ENCODE measurements at places on chromosomes 16 and 17. TPM values are rescaled to one million over a fixed set of nuclear protein-coding genes. Genes with fewer than 3 reads are reported as not detected.

The COA3 gene
- total RNA-seq: 47.2 TPM

The NEUROD2 gene
- total RNA-seq: 1.4 TPM

The RPS15A gene
- 1,015 TPM for total RNA-seq

- no peak for DNase-seq
Observed at GRCh38 chr16:13426736-13427135, 493.2 kb upstream of the ERCC4 start.

DNA sequence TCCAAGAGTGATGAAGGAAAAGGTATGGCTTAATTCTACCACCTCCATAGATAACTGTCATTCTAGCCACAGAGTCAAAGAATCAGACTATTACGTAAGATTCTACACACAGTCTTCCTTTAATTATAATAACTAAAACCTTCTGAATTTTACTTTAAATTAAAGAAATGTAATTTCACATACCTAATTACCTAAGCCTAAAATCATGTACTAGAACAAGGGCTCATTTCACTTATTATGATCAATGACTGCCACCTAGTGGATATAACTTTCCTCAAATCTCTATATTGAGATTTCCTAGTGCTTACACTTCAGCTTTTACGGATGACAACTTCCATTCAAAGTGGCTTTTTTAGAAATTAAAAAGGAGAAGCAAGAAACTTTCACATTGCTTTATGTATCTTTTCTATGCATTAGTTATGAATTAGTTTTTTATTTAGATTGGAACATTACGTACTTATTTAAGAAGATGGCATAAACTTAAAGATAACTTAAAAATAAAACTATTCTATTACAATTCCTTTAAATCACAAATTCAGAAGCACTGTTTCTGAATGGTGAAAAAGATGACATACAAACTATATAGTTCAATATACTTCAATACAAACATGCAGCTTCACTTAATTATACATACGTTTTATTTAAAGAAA is 18.2 kb upstream of the ABCA10 start:
- DNase-seq: peak; percentile 50

DNA sequence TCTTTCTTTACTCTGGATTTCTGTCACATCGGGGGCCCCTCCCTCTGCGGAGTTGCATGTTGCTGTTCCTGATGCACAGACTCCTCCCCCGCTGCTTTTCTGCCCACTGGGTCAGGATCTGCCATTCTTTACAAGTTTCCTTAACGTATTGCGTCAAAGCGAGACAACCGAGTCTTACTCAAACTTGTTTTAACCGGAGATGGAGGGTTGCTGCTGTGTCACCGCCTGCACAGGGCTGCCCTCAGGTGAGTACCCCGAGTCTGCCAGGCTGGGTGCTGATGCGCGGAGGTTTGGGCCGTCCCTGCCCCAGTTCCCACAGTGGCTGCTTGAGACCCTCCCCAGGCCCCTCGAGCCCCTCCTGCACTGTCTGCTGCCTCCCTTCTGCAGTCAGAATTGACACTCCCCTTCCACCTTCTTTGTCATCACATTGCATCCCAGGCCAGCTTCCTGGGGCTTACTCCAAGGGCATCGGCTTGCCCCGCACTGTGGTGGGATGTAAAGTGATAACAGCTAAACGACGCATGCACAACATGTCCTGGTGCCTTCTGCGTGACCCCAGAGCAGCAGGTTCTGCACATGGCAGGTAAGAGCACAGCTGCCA is 19.3 kb downstream of the CARHSP1 start:
- no peak for DNase-seq

- DNase-seq: no peak
Observed at GRCh38 chr17:49783791-49784190, 4.7 kb upstream of the KAT7 start.

DNA sequence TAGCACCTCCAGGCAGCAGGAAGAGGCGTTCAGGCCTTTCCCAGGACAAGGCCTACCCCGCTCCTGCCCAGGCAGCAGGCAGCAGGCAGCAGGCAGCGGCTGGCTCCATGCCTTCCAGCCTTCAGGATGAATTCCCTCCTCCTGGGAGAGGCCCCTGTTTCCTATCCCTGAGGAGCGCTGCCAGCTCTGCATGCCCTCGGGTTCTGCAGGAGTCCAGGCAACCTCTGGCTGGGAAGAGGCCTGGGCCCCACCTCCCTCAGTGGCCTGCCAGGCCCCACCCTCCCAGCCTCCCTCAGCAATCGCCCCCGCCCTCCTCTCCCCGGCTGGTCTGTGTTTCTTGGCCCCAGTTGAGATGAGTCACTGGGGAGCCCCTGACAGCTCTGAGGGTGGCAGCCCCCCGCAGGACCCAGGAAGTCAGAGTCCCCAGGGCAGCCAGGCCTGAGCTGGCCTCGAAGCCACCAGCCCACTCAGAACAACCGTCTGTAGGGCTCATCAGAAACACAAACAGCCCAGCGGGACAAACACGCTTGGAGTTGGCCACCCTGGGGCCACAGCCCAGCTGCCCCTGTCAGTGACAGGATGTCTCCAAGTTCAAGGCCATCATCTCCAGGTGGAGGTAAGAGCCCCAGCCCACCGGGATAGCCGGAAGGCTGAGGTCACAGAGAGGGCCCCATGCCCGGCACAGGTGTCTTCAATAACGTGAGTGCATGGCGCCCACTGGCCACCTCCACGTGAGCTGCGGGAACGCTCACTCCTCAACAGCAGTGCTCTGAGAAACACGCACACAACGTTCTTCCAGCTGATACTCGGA is 39.5 kb upstream of the CIBAR2 start:
- DNase-seq: peak; percentile 97

DNA sequence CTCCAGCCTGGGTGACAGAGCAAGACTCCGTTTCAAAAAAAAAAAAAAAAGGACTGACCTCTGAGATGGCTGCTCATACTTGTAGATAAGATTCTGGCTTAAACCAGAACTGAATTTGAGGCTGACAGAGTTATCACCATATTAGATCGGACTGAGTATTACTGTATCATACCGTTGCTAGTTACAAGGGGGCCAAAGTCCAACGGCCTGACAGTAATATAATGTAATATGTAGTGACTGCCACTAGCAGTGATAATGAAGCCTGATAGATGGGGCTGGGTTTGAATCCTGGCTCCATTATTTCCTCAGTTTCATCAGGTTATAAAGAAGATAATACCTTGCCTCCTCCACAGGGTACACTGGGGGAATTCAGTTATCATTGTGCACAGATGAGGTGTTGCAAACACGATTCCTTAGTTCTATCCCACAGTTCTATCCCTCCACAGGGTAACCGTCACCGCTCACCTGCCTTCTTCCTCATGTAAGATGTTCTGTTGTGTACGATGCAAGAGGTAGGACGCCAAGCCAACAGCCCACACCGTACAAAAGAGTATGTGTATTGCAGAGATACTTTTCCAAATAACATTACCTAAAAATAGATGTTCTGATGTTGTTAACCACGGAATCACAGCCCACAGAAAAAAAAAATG is 5.2 kb downstream of the TMEM220 start:
- no peak for DNase-seq

DNA sequence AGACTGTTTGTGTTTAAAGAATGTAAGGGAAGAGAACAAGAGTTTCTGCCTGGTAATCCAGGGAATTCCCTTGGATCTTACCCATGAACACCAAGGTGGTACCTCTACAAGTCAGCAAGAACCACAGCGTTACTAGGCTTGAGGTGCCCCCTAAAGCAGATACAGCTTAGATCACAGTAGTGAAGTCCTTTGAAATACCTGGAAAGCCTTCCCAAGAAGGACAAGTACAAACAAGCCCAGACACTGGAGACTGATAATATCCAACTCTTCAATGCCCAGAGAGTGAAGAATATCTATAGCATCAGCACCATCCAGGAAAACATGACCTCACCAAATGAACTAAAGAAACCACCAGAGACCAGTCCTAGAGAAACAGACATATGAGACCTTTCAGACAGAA is 3.8 kb upstream of the APPBP2 start:
- DNase-seq: no peak
